ENCODE measurements at places on chromosomes 1 and 21.

GRCh38 chr21:38503583-38503982, 5.3 kb upstream of the ERG start:
- peak; percentile 28 for DNase-seq

DNA sequence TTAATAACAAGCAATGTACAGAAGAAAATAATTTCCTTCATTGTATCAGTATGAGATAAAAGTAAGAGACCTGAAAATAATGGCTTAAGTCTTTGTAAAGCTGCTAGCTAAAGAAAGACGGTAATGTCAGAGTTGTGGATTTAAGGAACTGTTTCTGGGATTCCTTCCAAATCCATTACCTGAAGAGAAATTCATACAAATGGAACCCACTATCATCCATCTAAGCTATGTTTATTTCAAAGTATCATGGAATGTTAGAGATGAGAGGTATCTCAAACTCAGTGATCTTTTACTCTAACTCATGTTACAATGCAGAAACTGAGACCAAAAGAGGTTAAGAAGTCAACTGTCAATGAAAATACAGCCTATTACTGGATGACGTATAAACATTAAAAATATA, 197.7 kb downstream of the DENND1B start:
- DNase-seq, result no peak

- no peak for DNase-seq
Measured at GRCh38 chr21:32712043-32712442, 15.8 kb downstream of the SYNJ1 start.

DNA sequence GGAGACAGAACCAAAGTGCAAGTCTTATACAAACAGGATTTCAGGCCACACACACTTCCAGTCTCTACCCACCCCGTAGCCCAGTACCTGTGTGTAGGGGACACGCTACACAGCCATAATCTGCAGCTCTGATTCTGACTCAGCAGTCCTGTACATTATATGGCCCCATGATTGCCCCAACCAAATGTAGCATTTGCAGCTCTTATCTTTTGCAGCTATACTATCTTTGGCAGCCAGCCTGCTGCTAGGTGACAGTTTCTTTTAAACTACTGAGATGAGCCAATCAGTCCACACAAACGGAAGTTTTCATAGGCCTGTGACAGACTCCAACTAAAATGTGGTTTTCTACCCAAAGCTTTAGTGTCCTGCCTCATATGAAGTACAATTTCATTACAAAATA, 259.6 kb upstream of the ST6GALNAC5 start:
- DNase-seq, result no peak

GRCh38 chr1:238258510-238258909, 367.8 kb upstream of the ZP4 start:
- DNase-seq, result no peak

- no peak for DNase-seq
Measured at GRCh38 chr1:191886977-191887376, 271.3 kb upstream of the RGS18 start.

DNA sequence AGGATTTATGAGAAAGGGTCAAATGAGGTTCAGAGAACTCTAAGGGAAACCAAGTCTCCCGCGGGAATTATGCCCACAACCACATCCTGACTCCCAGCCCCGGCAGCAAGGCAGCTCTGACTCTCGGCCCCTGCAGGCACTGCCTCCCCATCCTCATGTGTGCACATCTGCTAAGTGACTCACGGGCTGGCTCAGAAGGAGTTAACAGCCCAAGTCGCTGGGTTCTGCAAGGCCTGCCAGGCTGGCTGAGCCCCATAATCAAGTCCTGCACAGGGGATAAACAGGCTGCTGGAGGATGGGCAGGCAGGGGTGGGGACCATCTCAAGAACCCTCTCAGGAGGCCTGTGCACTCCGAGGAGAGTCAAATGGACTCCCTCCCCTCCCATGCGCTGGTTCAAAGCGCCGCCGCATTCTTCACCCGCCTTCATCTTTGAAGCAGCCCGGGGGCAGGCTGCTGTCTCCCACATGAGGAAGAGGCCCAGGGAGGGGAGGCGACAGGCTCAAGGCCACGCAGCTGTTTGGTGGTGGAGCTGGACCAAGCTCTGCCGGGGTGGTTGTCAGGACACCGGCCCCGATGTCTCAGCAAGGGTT, 344.3 kb downstream of the MATN1 start:
- peak; percentile 80 for DNase-seq

GRCh38 chr21:33977017-33977720, 61.6 kb upstream of the ATP5PO start:
- no peak for DNase-seq

DNA sequence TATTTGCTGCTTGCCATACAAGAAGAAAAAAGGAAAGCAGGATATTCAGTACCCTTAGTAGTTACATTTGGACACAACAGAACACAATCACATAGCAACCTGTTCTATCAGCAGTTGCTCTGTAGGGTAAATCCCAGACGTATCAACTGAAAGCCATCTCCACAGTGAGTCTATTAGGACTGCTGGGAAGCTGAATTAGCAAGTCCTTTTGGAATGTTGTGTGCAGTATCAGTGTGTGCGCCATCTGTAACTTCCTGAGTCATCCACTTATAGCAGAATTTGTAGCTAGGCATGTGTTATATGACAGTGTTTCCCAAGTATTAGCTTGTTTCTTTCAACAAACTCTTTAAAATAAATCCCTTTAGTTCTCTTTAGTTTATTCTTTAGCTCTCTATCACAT, 21.3 kb downstream of the CCDC30 start:
- DNase-seq, result peak; percentile 73

DNA sequence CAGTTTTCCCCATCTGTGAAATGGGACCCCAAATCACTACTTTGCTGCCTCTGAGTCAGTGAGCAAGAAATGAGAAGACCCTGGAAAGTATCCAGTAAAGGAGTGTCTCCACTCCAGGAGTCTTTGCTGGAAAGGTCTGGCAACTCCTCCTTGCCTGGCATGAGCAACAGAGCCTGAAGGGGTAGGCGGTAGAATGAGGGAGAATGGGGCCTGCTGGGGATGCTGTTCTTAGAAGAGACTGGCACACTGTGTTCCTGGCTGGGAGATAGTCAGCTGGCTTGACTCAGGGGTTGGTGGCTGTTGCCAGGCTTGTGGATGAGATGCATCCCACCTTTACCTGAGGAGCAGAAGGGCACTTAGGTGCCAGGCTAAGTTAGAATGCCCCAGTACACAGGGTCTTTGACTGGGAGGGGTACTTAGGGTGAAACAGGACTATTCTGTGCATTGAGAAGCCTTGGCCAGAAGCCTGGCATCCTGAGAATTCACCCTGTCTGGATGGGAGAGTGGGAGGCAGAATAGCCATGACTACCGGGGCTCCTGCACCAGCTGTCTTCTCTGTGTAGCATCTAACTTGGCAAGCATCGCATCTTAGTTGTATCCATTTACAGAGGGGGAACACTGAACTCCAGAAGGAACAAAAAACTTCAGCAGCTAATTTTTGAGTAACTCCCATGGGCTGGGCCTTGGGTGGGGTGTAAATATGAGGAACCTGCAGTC, 2.5 kb downstream of the MFSD2A start:
- no peak for DNase-seq

DNA sequence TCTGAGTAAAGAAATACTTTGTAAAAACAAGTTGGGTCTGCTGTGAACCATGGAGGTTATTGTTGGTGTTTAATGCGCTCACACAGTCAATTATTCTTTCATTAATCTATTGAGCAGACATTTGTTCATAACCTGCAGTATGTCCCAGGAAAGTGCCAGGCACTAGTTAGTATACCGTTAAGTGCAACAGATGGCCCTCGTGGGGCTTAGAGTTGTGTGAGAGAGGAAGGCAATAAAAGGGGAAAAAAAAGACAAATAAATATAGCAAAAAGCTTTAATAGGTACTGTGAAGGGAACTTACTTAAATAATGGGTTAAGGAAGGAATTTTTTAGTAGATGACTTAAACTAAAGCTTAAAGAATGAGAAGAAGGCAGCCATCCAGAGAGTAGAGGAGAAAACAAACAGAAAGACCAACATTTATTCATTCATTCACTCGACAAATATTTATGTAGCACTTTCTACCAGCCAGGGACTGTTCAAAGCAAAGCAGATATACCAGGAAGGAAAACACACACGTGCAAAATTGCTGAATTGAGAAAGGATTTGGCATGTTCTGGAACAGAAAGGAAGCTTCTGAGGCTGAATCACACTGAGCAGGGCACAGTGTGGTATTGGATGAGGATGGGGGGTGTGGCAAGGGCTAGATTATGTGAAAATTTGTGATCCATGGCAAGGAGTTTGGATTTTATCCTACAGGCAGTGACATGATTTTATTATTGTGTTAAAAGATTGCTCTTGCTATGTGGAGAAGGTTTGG, 296.1 kb upstream of the SGIP1 start:
- peak; percentile 11 for DNase-seq

- no peak for DNase-seq
Measured at GRCh38 chr1:95426772-95427171, 192.8 kb downstream of the RWDD3 start.

DNA sequence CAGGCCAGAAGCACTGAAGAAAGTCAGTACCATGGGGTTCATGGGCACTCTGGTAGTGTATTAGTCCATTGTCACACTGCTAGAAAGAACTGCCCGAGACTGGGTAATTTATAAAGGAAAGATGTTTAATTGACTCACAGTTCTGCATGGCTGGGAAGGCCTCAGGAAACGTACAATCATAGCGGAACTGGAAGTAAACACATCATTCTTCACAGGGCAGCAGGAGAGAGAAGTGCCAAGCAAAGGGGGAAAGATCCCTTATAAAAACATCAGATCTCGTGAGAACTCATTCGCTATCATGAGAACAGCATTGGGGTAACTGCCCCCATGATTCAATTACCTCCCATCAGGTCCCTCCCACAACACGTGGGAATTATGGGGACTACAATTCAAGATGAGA, 20.2 kb upstream of the ROR1 start:
- DNase-seq, result no peak

DNA sequence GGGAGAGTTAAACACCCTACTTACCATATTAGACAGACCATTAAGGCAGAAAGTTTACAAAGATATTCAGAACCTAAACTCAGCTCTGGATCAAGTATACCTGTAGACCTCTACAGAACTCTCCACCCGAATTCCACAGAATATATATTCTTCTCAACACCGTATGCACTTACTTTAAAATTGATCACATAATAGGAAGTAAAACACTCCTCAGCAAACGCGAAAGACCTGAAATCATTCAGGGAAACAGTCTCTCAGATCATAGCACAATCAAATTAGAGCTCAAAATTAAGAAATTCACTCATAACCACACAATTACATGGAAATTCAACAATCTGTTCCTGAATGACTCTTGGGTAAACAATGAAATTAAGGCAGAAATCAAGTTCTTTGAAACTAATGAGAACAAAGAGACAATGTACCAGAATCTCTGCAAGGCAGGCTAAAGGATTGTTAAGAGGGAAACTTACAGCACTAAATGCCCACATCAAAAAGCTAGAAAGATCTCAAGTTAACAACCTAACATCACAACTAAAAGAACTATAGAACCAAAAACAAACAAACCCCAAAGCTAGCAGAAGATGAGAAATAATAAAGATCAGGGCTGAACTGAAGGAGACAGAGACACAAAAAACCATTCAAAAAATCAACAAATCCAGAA, 19.1 kb downstream of the CD84 start:
- DNase-seq, result no peak

GRCh38 chr21:42044871-42045495, 26.1 kb upstream of the UMODL1 start:
- no peak for DNase-seq

GRCh38 chr21:46221664-46222435, 6.7 kb downstream of the LSS start:
- no peak for DNase-seq

DNA sequence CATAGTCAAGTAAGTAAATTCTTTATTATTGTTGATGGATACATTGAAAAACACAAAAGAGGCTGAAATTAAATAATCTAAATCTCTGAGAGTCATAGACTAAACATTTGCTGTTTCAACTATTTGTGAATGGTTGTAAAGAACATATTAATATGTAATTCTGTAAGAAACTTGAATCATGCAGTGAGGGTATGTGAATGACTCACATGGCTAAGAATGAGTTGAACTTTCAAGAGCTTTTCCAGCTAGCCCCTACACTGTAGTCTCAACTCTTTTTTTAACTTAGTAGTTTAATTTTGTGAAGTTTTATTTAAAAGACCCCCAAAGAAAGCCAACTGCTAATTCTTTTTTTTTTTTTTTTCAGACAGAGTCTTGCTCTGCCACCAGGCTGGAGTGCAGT, 588.1 kb downstream of the DPYD start:
- DNase-seq, result peak; percentile 47

DNA sequence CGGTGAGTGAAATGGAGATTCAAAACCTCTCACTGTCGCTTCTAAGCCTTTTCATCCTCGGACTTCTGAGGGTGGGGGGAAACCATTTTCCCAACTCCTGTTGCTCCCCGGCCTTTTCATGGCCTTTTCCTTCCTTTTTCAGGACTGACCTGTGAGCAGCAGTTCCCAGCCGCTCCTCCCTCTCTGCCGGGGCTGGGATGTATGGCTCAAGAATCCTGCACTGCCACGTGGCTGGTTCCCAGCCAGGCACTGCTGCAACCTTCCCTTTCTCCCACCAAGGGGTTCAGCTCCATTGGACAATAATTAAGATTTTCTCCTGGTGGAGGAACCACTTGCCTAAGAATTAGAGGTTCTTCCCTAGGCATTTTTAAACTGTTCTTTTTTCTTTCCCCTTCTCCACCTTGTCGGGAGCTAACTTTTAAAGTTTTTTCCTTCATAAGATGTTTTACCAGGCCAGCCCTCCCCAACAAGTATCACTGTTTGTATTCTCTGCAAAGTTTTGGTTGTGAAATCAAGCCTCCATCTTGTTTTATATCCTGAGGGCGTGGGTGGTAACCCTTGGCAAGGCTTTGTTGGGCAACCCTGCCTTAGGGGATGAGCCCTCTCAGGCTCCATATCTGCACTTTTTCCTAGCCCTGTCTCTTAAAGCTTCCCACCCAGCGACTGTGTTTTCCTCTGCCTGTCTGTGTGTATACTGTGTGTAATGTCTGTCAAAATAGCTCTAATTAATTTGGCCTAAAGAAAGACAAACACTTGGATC, 1166.6 kb upstream of the ADGRL2 start:
- no peak for DNase-seq

- DNase-seq, result no peak
Measured at GRCh38 chr1:108532730-108533129, 27.2 kb upstream of the EEIG2 start.

DNA sequence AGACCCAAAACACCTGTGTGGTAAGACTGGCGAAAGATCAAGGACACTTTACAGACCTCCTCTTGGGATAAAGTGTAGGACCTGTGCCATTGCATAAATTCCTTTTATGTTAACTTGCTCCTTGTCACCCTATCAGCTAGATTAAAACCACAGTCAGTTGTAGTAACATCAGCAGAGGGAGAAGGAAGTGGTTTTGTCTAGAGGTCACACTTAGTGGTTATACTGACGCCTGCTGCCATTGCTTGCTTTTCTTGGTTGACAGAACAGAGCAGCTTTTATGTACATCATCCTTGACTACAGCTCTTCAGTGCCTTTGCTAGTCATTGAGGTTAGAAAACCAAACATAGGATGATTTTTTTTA, 101.4 kb downstream of the PBX1 start:
- DNase-seq, result peak; percentile 18

- DNase-seq, result peak; percentile 77
Measured at GRCh38 chr1:240691909-240692705, 80.2 kb upstream of the GREM2 start.

- DNase-seq, result peak; percentile 89
Measured at GRCh38 chr1:12230549-12231275, 882 bp downstream of the VPS13D start.

All from GM03348 (cell line).